NCI-H774 (cell line): ENCODE measurements at places on chromosomes 16 and 17.

- no peak for DNase-seq
Measured at GRCh38 chr17:35256629-35257028, 13.8 kb downstream of the SLFN5 start.

DNA sequence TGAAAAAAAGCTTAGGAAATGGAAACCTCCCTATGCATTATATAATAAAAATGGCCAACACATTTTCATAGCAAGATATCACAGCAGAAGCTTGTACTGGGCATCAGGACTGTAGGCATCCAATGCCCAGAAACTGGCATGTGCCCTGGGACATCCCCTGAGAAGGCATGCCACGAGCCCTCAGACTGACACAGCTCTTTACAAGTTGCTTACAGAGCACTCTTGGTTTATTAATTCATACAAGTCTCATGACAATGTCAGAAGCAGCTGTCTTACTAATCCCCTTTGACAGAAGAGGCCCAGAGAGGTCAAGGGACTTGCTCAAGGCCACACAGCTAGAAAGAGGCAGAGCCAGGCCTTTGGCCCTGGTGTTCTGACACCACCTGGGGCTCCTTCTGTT lies 5.6 kb upstream of the CCL2 start:
- no peak for DNase-seq

DNA sequence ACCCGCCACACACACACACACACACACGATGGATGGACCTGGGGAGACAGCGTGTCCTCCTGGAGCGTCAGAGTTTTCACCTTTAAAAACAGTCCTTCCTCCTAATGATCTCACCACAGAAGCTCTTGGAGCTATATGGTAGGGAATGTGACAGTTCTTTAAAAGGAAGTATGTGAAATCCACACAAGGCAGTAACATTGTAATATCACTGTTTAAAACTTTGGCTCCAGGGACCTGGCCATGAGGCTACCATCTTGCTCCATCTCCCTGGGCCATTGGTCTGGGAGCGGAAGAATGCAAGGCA lies 302.4 kb downstream of the SOX9 start:
- DNase-seq: no peak

GRCh38 chr17:43126911-43127290 lies 1.7 kb upstream of the BRCA1 start:
- no peak for DNase-seq

- no peak for DNase-seq
Measured at GRCh38 chr16:73387979-73388378, 340.1 kb upstream of the ZFHX3 start.

GRCh38 chr16:74743045-74743667 lies 31.5 kb downstream of the FA2H start:
- no peak for DNase-seq

DNA sequence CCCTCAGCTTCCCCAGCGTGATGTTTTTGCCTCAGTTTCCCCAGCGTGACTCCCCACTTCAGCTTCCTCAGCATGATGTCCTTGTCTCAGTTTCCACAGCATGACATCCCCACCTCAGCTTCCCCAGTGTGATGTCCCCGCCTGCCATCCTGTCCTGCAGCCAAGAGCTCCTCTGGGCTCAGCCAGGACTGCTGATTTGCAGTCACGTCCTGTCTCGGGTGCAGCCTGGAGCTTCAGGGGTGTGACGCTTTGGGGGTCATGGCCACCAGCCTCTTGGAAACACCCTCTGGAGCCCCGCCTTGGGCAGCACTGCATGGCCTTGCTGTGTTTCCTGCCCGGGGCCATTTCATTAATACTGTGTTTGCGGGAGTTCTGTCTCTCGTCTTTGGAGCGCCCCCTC lies 16.5 kb upstream of the NUDT16L1 start:
- no peak for DNase-seq

GRCh38 chr16:14462811-14463210 lies 167.2 kb downstream of the PARN start:
- no peak for DNase-seq

DNA sequence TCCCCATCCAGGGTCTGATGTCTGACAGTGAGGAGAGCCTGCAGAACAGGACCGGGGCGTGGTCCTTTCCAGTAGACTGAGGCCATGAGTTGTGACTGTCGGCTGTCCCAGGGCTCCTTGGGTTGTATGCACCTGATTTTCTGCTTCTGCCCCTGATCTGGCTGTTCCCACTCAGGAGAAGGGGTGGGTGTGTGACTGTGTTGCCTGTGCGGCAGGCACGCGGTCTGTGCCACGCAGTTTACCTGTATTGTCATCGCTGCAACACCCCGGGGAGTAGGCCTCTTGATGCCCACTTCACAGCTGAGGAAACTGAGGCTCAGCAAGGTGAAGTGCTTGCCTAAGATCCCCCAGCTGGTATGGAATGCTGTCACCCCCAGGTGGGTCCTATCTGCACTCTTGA lies 1.4 kb downstream of the CRISPLD2 start:
- no peak for DNase-seq

DNA sequence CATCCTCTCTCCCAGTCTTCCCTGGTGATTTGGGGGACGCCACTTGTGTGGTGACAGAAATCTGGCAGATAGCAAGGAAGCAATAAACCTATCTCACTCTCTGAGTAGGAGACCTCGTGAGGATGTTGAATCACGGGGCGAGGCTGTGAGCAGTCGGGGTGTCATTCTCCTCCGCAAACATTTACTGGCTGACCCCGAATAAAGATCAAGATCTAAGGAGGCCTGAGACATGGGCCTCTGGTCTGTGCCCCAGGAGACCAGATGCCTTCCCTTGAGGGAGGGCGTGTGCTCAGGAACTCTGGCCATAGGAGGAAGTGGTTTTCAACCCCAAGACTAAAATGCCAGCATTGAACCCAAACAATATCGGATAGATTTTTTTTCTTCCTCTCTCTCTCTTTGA lies 53.1 kb downstream of the FOXL1 start:
- no peak for DNase-seq

- no peak for DNase-seq
Measured at GRCh38 chr16:85029408-85029784, 1.8 kb downstream of the KIAA0513 start.
